ENCODE measurements at places on chromosomes 4 and X.

GRCh38 chr4:132076829-132077228, 1072.3 kb upstream of the PCDH10 start:
- no peak for DNase-seq

GRCh38 chrX:40996886-40997530, 88.2 kb upstream of the USP9X start:
- peak; percentile 88 for DNase-seq

GRCh38 chr4:154417373-154417673, 74.3 kb downstream of the DCHS2 start:
- no peak for DNase-seq

- DNase-seq, result no peak
Observed at GRCh38 chr4:156237231-156237630, 283.6 kb upstream of the CTSO start.

- DNase-seq, result no peak
Observed at GRCh38 chr4:111362941-111363361, 740.1 kb upstream of the PITX2 start.

- DNase-seq, result no peak
Observed at GRCh38 chr4:78024085-78024484, 33.0 kb upstream of the FRAS1 start.

- DNase-seq, result no peak
Observed at GRCh38 chr4:173202395-173202794, 33.8 kb downstream of the GALNT7 start.

- DNase-seq, result no peak
Observed at GRCh38 chr4:1211891-1212545, 36.9 kb downstream of the CTBP1 start.
